ENCODE measurements at places on chromosomes 16 and 17. TPM values are rescaled to one million over a fixed set of nuclear protein-coding genes. Genes with fewer than 3 reads are reported as not detected.
A peak's percentile ranks its signal among the peaks of the same experiment; 100 is the strongest.

DNA sequence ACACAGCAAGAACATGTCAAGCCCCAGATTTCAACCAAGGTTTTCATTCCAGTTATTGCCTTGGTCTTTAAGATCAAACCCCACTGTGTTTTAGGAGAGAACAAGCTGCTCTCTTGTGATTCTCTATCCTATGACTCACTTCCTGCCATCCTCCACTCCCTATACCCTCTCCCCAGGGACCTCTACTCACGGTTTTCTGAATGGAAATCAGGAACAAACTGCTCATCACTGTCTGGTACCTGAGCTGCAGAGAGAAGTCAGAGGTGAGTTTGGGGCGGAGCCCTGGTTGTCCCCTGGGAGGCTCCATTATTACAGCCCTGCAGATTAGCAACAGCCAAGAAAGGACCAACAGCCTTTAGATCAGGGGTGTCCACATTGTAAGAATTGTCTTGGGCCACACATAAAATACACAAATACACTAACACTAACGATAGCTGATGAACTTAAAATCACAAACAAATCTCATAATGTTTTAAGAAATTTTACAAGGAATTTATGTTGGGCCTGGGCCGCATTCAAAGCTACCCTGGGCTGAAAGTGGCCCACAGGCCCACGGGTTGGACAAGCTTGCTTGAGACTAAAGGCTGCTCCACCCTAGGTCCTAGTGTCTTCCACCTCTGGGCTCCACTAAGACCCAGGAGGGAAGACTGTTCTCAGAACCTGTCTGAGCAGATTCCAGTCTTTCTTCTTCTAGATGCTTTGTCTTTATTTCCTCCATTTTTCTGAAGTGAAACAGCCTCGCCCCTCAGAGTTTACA lies 9.7 kb downstream of the ETV4 start:
- DNase-seq, result no peak
- no peak overlapping the region for H3K4me3 ChIP-seq
- peaks cover 24% of the 10 kb centered on the region for H3K27me3 ChIP-seq
- H3K4me1 ChIP-seq, result peaks cover 15% of the 10 kb centered on the region
- no peaks in the 10 kb centered on the region for H3K36me3 ChIP-seq

DNA sequence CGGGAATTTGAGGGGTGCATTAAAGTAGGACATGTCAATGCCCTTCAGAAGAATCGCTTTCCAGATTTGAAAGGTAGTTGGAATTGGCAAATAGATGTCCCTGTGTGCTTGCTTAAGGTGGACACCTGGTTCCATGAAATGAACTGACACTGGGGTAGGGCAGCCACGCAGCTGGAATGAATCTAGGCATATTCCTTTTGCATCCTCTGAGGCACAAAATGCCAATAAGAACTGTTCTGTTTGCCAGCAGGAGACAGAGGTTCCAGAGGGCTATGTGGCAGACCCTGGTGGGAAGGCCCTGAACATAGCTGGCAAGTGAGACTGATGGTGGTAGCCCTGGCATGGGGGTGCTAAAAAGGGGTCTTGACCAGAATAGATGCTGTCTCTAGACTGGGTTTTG lies 61.5 kb downstream of the SLC6A2 start:
- no peak overlapping the region for H3K27ac ChIP-seq
- no peaks in the 10 kb centered on the region for H3K4me1 ChIP-seq
- DNase-seq, result no peak
- H3K4me3 ChIP-seq, result no peak overlapping the region
- no peaks in the 10 kb centered on the region for H3K36me3 ChIP-seq

- DNase-seq, result no peak
- H3K4me3 ChIP-seq, result no peak overlapping the region
- no peaks in the 10 kb centered on the region for H3K36me3 ChIP-seq
- H3K27ac ChIP-seq, result peak overlapping the region; percentile 27
- H3K27me3 ChIP-seq, result peaks cover 11% of the 10 kb centered on the region
- peaks cover 43% of the 10 kb centered on the region for H3K4me1 ChIP-seq
Measured at GRCh38 chr17:39096508-39097149, 54.8 kb downstream of the PLXDC1 start.

DNA sequence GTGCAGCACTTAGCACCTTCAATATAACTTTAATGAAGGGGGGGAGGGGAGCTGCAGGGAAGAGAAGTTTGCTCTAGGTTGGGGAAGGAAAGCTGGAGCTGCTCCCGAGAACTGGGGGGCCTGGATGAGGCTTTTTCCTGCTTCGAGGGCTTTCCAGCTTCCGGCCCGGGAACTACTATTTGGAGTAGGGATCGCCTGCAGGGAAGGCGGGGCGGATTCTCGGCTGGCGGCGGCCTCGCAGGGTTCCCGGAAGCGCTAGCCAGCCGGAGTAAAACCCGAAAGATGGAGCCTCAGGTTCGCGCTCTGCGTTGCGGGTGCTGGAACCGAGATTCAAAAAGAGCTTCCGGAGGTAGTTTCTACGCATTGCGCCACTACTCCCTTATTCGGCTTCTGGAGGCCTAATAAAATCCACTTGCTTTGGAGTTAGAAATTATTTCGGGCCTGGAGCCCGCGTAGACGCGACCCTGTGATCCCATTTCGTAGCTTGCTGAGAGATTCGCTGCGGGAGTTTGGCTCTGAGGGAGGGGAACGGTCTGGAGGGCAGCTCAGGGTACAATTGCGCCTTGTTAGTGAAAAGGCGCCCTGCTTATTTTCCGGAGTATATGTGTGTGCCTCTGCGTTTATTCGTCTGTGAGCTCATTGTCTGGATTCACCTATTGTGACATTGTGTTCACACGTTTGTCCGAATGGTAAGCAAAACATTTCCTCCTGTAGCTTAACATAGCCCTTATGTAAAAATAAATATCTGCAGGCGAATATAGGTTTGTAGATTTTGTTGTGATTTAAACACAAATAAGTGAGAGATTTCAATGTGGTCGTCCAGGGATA lies 652 bp downstream of the PRAC2 start:
- DNase-seq, result no peak
- H3K27ac ChIP-seq, result peak overlapping the region; percentile 95
- H3K4me1 ChIP-seq, result peaks cover 54% of the 10 kb centered on the region
- H3K4me3 ChIP-seq, result peak overlapping the region; percentile 79

DNA sequence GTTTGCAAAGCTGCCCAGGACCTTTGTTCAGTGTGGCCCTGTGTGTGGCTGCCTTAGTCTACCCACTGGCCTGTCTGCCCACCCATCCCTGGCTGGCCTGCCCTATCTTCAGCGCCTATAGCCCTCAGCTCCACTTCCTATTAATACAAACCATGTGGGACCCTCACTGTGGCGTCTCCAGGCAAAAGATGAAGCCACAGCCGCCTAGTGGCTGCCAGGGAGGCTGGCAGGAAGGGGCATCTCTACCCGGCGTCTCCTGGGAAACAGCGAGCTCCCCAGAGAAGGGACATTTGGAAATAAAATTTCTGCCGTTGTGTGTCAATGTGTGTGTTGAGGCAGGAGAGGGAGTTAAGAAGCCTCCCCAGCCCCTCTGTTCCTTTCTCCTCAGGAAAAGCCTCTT lies 31.5 kb downstream of the NEUROD2 start:
- DNase-seq, result no peak
- H3K36me3 ChIP-seq, result peaks cover 8% of the 10 kb centered on the region
- peaks cover 15% of the 10 kb centered on the region for H3K4me1 ChIP-seq
- no peak overlapping the region for H3K4me3 ChIP-seq
- H3K27ac ChIP-seq, result no peak overlapping the region
- H3K27me3 ChIP-seq, result peaks cover 38% of the 10 kb centered on the region

- peak within 1 kb of the TSS; percentile 68 for H3K27ac ChIP-seq
- peaks cover 10% of the 10 kb centered on the region for H3K36me3 ChIP-seq
- no peak for DNase-seq
- H3K27me3 ChIP-seq, result no peaks in the 10 kb centered on the region
Measured at GRCh38 chr17:41518789-41519449, at the start of gene KRT15. KRT15 (minus strand) TSS chr17:41518890; CDS start chr17:41518827, 63 bp downstream.

- no peak overlapping the region for H3K27ac ChIP-seq
- DNase-seq, result no peak
- H3K27me3 ChIP-seq, result peaks cover 14% of the 10 kb centered on the region
- H3K4me1 ChIP-seq, result no peaks in the 10 kb centered on the region
- H3K4me3 ChIP-seq, result no peak overlapping the region
Measured at GRCh38 chr16:7233975-7234374, 98.7 kb upstream of the RBFOX1 start.

- H3K27ac ChIP-seq, result peak overlapping the region; percentile 80
- peaks cover 42% of the 10 kb centered on the region for H3K4me1 ChIP-seq
- H3K36me3 ChIP-seq, result peaks cover 2% of the 10 kb centered on the region
Measured at GRCh38 chr16:30375864-30376263, 1.3 kb downstream of the MYL11 start.

DNA sequence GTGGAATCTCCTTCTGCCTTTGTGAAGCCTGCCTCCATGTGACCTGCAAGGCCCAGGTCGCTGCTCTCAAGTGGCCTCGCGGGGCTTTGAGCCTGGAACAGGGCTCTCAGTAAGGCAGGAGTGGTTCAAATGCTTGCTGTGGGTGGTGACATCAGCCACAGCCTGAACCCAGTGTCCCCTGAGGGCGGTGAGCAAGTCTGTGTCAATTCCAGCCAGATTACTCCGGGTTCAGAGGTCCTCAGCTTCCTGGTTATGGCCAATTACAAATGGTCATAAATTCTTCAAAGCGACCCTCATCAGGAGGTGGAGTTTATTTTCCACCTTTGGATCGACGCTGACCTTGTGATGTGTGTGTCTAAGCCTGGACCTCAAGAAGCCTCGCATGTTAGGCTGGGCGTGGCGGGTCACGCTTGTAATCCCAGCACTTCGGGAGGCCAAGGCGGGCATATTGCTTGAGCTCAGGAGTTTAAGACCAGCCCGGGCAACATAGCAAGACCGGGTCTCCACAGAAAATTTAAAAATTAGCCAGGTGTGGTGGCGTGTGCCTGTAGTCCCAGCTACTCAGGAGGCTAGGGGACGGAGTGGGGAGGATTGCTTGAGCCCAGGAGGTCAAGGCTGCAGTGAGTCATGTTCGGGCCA lies 17.3 kb downstream of the LGALS3BP start:
- H3K36me3 ChIP-seq, result peaks cover 10% of the 10 kb centered on the region
- no peak overlapping the region for H3K4me3 ChIP-seq
- no peaks in the 10 kb centered on the region for H3K27me3 ChIP-seq
- no peak overlapping the region for H3K27ac ChIP-seq
- no peaks in the 10 kb centered on the region for H3K4me1 ChIP-seq

GRCh38 chr17:72360386-72360940 lies 239.6 kb downstream of the SOX9 start:
- peaks cover 2% of the 10 kb centered on the region for H3K36me3 ChIP-seq
- DNase-seq, result no peak

DNA sequence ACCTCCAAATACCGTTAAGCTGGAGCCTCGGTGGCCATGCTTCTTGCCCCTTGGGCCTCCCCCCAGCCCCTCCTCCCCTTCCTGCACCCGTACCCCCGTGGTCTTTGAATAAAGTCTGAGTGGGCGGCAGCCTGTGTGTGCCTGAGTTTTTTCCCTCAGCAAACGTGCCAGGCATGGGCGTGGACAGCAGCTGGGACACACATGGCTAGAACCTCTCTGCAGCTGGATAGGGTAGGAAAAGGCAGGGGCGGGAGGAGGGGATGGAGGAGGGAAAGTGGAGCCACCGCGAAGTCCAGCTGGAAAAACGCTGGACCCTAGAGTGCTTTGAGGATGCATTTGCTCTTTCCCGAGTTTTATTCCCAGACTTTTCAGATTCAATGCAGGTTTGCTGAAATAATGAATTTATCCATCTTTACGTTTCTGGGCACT lies 928 bp downstream of the HBA1 start:
- H3K4me3 ChIP-seq, result peak overlapping the region; percentile 17
- no peaks in the 10 kb centered on the region for H3K36me3 ChIP-seq
- peaks cover 2% of the 10 kb centered on the region for H3K4me1 ChIP-seq
- peaks cover 58% of the 10 kb centered on the region for H3K27me3 ChIP-seq
- no peak for DNase-seq
- no peak overlapping the region for H3K27ac ChIP-seq

DNA sequence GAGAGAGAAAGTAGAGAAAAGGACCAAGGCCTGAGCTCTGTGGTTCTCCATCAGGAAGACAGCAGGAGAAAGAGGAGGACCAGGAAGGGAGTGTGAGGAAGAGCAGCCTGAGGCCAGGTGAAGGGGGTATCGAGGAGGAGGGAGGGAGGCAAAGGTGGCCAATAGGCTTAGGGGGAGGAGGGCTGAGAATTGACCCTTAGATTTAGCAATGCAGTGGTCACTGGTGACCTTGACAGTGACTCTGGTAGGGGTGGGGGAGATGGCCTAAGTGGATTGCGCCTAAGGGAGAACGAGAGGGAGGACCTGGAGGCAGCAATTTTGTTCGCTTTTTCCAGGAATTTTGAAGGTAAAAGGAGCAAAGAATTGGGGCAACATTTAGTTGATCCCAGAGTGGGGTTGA lies 5.4 kb upstream of the NAGS start:
- H3K4me1 ChIP-seq, result peaks cover under 1% of the 10 kb centered on the region
- H3K36me3 ChIP-seq, result no peaks in the 10 kb centered on the region
- peaks cover 73% of the 10 kb centered on the region for H3K27me3 ChIP-seq
- no peak overlapping the region for H3K4me3 ChIP-seq
- no peak for DNase-seq

- no peaks in the 10 kb centered on the region for H3K27me3 ChIP-seq
- DNase-seq, result peak; percentile 91
- peaks cover 3% of the 10 kb centered on the region for H3K36me3 ChIP-seq
- H3K4me3 ChIP-seq, result peak within 1 kb of the TSS; percentile 93
- peak within 1 kb of the TSS; percentile 96 for H3K27ac ChIP-seq
Measured at GRCh38 chr17:44344939-44345453, at the start of gene GRN. GRN (plus strand) TSS chr17:44345302; CDS start chr17:44349165, 3,863 bp downstream.

DNA sequence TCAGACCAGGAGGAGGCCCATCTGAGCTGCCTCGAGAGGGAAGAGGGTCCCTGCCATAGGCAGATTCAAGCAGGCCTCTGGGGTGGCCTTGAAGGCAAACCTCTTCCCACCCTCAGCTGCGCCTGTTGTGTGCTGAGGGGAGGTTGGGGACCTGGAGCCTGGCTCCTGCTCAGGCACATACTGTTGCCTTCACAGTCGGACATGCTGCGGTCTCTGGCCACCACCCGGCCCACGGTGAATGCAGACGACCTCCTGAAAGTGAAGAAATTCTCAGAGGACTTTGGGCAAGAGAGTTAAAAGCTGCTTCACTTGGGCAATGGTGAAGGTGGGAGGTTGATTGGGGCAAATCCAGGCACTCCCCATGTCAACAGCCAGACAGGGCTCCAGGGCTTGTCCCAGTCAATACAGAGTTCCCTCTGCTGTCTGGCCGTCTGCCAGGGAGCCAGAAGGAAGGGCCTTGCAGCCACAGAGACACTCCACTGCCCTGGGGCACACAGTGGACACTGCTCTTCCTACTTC lies 6.3 kb downstream of the PDF start:
- no peak overlapping the region for H3K27ac ChIP-seq
- no peaks in the 10 kb centered on the region for H3K27me3 ChIP-seq
- DNase-seq, result no peak

- H3K27ac ChIP-seq, result no peak overlapping the region
- H3K36me3 ChIP-seq, result no peaks in the 10 kb centered on the region
- peaks cover 23% of the 10 kb centered on the region for H3K4me1 ChIP-seq
- DNase-seq, result no peak
Measured at GRCh38 chr17:17975436-17975835, 2.8 kb downstream of the DRC3 start.

Gene GJC1
- 54.5 TPM for total RNA-seq

Gene TNP2
- not detected for total RNA-seq

Gene UNC13D
- 7.7 TPM for total RNA-seq

Gene DDX52
- total RNA-seq, result 45.8 TPM
